Activated CD4-positive, alpha-beta memory T cell treated with anti-CD3 and anti-CD28 coated beads, Interleukin-2, amount 10 ng/mL, durations not matched to agents 7 days and 5 days (primary cell): ENCODE measurements at places on chromosomes 5 and 9.

- no peaks in the 10 kb centered on the region for H3K27me3 ChIP-seq
- H3K4me1 ChIP-seq, result peaks cover 12% of the 10 kb centered on the region
- no peak for DNase-seq
- H3K27ac ChIP-seq, result no peak overlapping the region
Observed at GRCh38 chr5:151722546-151722945, 35.8 kb upstream of the SPARC start.

DNA sequence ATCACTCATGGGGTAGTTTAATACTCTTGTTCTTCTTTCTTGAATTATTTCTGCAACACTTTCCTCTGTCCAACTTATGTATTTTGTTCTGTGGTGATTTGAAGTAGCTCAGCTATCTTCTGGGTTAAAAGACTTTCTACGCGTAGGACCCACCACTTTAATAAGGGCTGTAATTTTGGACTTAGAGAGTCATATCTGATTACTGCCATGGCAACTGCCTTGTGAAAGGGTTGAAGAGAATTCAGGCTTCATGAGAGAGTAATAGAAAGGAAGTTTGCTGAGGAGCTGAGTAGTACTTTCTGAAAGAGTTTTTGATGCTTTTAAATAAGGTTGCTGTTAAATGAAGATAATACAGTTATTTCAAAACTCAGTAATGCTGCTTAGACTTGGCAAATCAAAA is 89.5 kb downstream of the TLE4 start:
- H3K27me3 ChIP-seq, result no peaks in the 10 kb centered on the region
- no peak overlapping the region for H3K4me3 ChIP-seq
- H3K4me1 ChIP-seq, result peaks cover 8% of the 10 kb centered on the region
- no peak for DNase-seq
- H3K27ac ChIP-seq, result no peak overlapping the region

DNA sequence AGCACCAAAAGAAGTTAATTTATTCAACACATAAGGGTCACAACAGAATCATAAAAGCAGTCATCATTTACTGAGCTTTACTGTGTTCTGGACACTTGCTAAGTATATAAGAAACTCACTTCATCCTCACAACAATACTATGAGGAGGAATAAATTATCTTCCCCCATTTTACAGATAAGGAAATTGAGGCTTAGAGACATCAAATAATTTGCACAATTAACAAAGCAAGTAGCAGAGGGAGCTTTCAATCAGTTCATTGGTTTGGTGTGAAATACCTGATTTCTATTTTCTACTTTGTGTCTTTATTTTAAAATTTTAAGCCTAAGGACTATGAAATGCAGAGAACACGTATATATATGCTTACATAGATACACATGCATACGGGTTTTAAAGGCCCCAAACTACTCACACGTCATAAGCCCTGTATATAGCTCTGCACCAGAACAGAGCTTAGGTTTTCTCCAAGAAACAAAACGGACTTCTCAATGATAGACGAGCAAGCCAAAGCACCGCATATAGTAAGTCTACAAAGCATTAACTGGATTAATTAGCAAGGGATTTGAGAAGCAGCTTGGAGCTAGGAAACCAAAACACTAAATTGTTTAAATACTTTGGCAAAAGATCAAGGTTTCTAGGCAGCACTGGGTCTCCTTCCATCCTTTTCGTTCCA is 95.6 kb downstream of the DENND1A start:
- DNase-seq, result no peak
- peaks cover 21% of the 10 kb centered on the region for H3K4me1 ChIP-seq
- no peak overlapping the region for H3K27ac ChIP-seq
- H3K36me3 ChIP-seq, result peaks cover 13% of the 10 kb centered on the region

- H3K27ac ChIP-seq, result no peak overlapping the region
- no peak overlapping the region for H3K4me3 ChIP-seq
- peaks cover 28% of the 10 kb centered on the region for H3K4me1 ChIP-seq
- DNase-seq, result peak; percentile 68
Observed at GRCh38 chr5:138068742-138069600, 14.9 kb upstream of the WNT8A start.

DNA sequence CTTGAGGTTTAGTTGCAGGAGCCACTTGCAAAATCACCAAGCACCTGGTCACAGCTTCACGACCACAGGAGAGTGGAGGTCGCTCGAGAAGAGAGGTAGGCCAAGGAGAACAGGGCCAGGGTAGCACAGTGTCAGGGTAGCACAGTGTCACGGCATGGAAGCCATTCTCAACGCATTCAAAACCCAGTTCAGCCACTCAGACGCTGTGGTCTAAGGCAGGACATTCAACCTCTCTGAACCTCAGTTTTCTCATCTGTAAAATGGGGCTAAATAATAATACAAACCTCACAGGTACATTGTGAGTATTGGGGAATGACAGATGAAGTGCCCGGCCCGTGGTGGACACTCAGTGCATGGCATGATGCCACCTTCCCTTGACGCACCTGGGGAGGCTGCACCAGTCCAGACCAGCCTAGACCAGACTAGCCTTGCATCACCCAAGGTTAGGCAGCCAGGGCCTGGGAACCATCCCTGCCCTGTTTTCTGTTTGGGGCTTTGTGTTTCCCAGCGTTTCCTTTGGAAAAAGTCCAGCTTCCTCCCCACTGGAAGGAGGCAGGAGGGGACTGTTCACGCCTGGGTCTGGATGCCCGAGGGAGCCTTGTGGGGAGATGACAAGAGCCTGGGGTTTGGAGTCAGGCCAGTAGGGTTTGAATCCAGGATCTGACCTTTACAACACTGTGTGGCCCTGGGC is 7.8 kb upstream of the LMX1B start:
- no peak overlapping the region for H3K27ac ChIP-seq
- DNase-seq, result no peak
- no peaks in the 10 kb centered on the region for H3K36me3 ChIP-seq
- no peak overlapping the region for H3K4me3 ChIP-seq
- peaks cover 48% of the 10 kb centered on the region for H3K27me3 ChIP-seq

DNA sequence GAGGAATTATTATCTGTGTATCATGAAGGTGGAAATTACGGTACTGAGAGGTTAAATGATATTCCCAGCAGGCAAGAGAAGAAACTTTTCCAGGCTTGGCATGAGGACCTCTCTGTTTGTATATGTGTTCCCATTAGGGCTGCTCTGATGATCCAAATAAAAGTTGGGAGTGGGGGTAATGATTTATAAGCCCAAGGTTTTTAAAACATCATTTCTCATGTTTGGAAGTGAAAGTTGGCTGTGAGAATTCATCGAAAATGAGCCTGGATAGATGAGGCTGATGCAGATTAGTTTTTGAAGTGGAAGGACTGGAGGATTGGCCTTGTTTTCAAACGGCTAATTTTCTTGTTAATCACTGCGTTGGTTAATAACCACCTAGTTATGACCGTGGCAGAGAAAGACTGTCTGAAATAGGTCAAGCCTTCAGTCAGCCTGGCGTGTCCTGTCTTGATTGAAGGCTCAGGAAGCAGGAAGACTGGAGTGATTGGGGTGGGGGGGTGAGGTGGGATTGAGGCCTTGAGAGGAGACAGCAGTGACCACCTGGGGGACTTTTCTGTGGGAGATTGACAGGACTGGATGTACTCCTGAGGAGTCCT is 391.0 kb upstream of the WWC1 start:
- no peak for DNase-seq
- H3K27ac ChIP-seq, result no peak overlapping the region
- no peaks in the 10 kb centered on the region for H3K4me1 ChIP-seq
- no peaks in the 10 kb centered on the region for H3K36me3 ChIP-seq
- H3K4me3 ChIP-seq, result no peak overlapping the region

DNA sequence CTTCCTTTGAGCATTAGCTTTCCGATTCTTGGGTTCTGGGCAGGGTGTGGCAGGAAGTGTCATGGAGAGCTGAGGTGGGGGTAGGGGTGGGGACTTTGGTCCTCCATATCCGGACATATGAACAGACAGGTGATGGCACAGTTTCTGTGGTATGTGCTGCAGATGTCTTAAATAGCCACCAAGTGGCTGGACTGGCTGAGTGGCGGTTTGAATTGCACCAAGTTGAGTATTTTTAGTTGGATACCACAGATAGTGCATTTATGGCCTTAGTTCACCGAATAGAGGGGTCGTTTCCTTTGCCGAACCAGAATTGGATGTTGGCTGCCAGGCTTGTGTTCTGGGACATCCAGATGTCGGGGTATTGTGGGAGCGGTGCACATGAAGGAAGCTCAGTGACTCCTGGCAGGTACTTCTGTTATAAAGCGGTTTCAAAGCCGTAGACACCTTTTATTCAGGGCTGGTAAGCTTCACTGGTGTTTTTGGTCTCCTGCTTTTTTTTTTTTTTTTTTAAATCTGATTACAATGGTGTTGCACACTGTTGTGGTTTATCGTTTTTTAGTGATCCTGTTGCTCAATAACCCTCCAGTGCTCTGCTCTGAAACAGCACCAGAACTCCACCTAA is 15.1 kb upstream of the TNFAIP8 start:
- no peaks in the 10 kb centered on the region for H3K27me3 ChIP-seq
- peak overlapping the region; percentile 77 for H3K4me3 ChIP-seq
- peak; percentile 85 for DNase-seq
- peaks cover 59% of the 10 kb centered on the region for H3K36me3 ChIP-seq

GRCh38 chr9:4955836-4956235 is 29.2 kb upstream of the JAK2 start:
- no peaks in the 10 kb centered on the region for H3K4me1 ChIP-seq
- H3K27me3 ChIP-seq, result no peaks in the 10 kb centered on the region
- H3K4me3 ChIP-seq, result no peak overlapping the region

- H3K27me3 ChIP-seq, result peaks cover 9% of the 10 kb centered on the region
- no peak for DNase-seq
- H3K4me3 ChIP-seq, result no peak overlapping the region
- H3K4me1 ChIP-seq, result peaks cover 18% of the 10 kb centered on the region
Observed at GRCh38 chr9:78133751-78134150, 102.1 kb upstream of the CEP78 start.

DNA sequence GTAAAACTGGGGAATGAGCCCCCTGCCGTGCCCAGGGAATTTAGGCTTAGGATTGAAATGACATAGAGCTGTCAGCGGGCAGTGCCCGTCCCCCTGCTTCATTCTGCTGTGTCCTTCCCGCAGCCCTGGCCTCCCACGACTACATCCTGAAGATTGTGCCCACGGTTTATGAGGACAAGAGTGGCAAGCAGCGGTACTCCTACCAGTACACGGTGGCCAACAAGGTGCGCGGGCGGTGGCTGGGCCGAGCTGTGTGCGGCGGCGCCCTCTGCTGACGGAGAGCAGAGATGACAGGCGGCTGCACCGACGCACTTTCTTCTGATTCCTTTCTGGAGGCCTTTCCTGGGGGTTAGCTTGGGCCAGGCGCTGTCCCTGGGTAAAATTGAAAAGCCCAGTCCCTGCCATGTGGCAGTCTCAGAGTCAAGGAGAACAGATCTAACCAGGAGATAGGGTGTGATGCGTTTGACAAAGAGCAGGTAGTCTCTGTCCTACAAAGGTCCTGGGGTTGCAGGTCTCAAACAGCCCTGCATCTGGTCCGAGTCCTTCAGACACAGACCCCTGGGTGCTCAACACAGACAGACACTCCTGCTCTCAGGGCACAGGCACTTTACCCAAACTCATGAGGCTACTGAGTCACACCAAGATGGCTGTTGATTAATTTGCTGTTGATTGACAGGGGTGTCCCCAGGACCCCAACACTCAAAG is 26.8 kb upstream of the RPL26L1 start:
- H3K4me1 ChIP-seq, result no peaks in the 10 kb centered on the region
- peak; percentile 74 for DNase-seq
- no peak overlapping the region for H3K4me3 ChIP-seq

DNA sequence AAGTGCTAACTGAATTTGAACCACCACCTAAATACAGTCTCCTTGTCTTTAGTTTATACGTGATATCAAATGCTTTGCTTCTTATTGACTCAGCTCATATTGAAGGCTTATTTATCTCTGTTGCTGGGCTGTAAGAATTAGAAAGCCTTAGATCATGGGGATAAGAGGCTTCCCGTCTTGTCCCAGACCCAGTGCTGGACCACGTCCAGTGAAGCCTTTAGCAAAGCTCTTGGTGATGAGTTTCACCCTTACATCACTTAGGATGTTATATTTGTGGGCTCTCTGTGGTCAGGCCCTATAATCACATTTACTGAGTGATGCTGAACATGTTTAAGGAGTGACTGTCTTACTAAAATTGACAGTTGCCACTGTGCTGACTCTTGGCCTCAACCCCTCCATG is 11.2 kb downstream of the FAM240B start:
- H3K27me3 ChIP-seq, result no peaks in the 10 kb centered on the region
- H3K36me3 ChIP-seq, result no peaks in the 10 kb centered on the region
- H3K4me3 ChIP-seq, result no peak overlapping the region
- no peak for DNase-seq

GRCh38 chr5:1507457-1507856 is 16.3 kb downstream of the LPCAT1 start:
- DNase-seq, result no peak
- no peak overlapping the region for H3K27ac ChIP-seq
- peaks cover 15% of the 10 kb centered on the region for H3K4me1 ChIP-seq
- H3K27me3 ChIP-seq, result no peaks in the 10 kb centered on the region
- peaks cover 11% of the 10 kb centered on the region for H3K36me3 ChIP-seq
- no peak overlapping the region for H3K4me3 ChIP-seq
